ENCODE measurements at places on chromosomes 1 and 21.

DNA sequence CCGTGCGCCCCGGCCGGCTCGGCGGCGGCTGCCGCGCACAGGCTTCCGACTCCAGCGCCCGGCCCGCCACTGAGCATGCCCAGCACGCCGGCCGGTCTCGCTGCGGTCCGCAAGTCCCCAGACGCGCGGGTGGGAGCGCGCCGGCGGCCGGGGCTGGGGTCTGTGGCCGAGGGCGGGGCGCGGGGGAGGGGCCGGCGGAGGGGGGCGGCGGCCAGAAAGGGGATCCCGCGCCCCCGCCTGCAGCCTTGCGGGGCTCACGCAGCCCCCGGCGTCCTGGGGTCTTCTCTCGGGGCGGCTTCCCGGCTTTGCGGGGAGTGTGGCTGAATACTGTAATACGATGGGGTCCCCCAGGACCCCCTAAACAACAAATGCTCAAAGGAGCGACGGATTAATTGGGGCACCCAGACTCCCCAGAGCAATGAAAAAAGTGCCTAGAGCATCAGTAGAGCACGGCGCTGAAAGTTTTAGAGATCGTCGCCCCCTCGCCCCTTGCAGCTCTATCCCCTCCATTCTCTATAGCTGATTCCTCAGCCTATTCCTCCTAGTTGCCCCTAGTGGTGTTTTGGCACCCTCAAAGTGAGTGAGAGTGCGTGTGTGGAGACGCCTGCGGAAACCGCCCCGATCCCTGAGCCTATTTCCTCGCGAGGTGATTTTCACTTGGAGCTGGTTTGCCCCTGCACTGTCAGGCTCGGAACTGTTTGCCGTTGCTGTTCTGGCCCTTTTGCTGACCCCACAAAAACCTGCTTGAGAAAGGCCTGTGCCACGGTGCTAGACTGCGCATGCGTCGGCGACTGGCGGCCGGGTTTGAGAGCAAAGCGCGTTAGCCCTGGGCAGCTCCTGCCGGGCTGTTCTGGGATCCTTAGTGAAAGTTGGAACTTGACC lies at the start of gene VAV3:
Gene VAV3 (minus strand): TSS at position 71 of the 882 bp plus-strand sequence. CDS start 311 bp downstream, outside the sequence.
- DNase-seq, result peak; percentile 39

DNA sequence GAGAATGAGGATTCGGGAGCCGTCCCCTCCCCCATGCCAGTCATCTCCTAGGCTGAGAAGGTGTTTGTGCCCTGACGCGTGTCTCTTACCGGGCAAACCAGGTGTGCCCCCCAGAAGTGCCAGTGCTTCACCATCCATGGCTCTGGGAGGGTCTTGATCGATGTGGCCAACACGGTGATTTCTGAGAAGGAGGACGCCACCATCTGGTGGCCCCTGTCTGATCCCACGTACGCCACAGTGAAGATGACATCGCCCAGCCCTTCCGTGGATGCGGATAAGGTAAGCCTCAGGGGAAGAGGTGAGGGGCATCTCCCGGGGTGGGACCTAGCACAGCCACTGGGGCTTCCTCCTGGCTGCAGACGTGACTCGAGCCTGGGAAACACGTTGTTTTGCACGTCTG lies 959 bp downstream of the PADI6 start:
- no peak for DNase-seq

- DNase-seq, result no peak
Observed at GRCh38 chr1:239263801-239264200, 122.6 kb upstream of the CHRM3 start.

GRCh38 chr1:225949041-225949440 lies 8.0 kb upstream of the LEFTY2 start:
- DNase-seq, result no peak

GRCh38 chr21:42847726-42848125 lies 31.6 kb downstream of the WDR4 start:
- DNase-seq, result no peak

DNA sequence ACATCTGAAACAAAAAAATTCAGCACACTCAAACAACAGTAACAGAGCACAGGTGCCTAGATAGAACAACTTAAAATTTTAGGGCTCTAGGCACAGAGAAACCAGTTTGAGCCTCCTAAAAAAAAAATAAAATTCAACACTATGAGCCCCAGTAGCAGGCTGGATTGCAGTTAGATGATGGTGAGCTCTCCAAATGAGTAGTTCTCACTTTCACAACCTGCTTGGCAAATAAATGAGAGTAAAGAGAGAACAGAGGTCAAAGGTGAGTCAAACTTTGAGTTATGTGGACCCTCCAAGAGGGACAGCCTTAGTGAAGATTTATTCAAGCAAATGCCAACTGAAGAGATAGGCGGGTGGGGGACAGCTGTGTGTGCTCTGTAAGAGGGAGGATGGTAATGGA lies 3.6 kb downstream of the BEND5 start:
- DNase-seq, result no peak

GRCh38 chr1:2288311-2288710 lies 60.2 kb downstream of the SKI start:
- no peak for DNase-seq

GRCh38 chr1:21781815-21782348 lies 1.1 kb downstream of the USP48 start:
- no peak for DNase-seq

DNA sequence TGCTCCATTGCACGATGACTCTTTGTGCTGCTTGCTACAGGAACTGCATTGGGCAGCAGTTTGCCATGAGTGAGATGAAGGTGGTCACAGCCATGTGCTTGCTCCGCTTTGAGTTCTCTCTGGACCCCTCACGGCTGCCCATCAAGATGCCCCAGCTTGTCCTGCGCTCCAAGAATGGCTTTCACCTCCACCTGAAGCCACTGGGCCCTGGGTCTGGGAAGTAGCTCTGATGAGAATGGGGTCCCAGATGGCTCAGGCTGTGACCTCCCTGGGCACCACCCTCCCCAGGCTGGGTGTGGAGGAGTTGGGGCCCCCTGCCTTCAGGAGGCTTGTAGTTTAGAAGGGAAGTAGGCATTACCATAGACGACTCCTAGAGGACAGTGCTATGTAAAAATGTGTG lies 19.7 kb downstream of the CYP4B1 start:
- no peak for DNase-seq

- DNase-seq, result no peak
Observed at GRCh38 chr1:10693497-10694273, 102.8 kb downstream of the CASZ1 start.

DNA sequence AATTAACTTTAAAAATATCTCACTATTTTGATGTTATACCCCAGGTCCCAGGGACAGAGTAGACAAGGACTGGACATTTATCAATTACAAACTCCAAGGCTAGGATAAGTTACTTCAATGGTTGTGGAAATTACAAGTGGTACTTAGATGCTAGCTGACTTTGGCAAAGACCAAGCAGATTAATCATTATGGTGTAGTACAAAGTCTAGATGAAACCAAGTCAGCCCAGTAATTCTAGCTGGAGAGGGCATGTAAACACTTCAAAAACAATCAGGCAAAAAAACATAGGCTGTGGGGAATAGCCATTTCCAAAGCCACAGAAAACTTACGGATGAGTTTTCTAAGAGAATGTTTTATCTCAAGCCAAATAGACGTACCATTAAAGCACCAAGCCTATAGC lies 124.5 kb downstream of the TSEN15 start:
- no peak for DNase-seq

DNA sequence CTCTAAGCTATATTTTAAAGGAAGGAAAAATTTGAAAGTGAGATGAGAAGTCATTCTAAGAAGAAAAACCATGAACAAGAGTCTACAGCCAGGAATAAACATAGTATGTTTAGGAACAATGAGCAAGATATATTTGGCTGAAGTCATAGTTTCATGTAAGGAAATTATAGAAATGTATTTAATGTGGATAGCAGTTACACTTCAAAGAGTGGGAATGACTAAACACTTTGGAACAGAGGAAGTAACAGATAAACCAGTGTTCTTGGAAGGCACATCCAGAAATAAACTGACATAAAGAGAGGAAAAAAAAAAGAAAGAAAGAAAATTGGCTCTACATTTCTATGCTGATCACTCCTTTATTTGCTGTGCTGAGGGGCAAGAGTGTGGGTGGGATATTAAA lies 18.0 kb downstream of the C8A start:
- DNase-seq, result no peak

DNA sequence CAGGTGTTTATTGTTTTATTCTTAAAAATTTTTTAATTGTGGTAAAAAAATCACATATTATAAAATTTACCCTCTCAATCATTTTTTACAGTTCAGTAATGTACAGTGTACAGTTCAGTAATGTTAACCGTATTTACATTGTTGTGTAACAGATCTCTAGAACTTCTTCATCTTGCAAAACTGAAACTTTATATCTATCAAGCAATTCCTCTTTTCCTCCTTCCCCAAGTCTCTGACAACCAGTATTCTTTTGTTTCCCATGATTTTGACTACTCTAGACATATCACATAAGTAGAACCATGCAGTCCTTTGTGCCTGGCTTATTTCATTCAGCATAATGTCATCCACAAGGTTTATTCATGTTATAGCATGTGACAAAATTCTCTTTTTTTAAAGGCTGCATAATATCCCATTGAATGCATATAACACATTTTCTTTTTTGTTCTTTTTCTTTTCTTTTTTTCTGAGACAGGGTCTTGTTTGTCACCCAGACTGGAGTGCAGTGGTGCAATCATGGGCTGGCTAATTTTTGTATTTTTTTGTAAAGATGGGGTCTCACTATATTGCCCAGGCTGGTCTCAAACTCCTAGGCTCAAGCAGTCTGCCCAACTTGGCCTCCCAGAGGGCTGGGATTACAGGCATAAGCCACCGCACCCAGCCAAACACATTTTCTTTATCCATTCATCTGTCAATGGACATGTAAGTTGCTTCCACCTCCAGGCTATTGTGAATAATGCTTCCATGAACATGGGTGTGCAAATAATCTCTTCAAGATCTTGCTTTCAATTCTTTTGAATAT lies 17.2 kb upstream of the RCSD1 start:
- no peak for DNase-seq

GRCh38 chr1:59422921-59423575 lies 126.2 kb downstream of the FGGY start:
- no peak for DNase-seq

- no peak for DNase-seq
Observed at GRCh38 chr1:18879791-18880309, 20.4 kb upstream of the TAS1R2 start.

GRCh38 chr1:232305050-232305449 lies 324.9 kb downstream of the SIPA1L2 start:
- DNase-seq, result no peak

- DNase-seq, result no peak
Observed at GRCh38 chr1:185297982-185298381, 19.1 kb downstream of the IVNS1ABP start.

GRCh38 chr1:226217273-226217672 lies 6.2 kb upstream of the MIXL1 start:
- DNase-seq, result no peak

DNA sequence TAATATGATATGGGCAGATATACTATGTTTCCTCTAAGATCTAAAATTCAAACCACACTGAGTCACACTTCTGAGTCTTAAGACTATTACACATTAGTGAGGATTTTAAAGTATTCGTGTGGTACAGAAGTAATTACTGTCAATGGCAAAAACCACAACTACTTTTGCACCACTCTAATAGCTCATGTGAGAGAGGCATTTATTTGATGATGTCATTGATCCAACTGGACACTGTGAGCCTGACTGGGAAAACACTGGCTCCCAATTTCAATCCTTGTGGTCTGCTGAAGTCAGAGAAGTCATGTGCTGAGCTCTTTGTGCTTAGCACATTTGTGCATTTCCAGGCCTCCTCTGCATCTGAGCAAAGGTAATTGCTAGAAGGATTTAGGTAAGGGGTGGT lies 377.8 kb downstream of the USH2A start:
- DNase-seq, result no peak

- no peak for DNase-seq
Observed at GRCh38 chr1:215923129-215923824, 356.2 kb downstream of the KCTD3 start.

GRCh38 chr1:91450260-91450659 lies 45.6 kb upstream of the HFM1 start:
- DNase-seq, result no peak

GRCh38 chr1:38308780-38309179 lies 262.2 kb upstream of the POU3F1 start:
- no peak for DNase-seq

DNA sequence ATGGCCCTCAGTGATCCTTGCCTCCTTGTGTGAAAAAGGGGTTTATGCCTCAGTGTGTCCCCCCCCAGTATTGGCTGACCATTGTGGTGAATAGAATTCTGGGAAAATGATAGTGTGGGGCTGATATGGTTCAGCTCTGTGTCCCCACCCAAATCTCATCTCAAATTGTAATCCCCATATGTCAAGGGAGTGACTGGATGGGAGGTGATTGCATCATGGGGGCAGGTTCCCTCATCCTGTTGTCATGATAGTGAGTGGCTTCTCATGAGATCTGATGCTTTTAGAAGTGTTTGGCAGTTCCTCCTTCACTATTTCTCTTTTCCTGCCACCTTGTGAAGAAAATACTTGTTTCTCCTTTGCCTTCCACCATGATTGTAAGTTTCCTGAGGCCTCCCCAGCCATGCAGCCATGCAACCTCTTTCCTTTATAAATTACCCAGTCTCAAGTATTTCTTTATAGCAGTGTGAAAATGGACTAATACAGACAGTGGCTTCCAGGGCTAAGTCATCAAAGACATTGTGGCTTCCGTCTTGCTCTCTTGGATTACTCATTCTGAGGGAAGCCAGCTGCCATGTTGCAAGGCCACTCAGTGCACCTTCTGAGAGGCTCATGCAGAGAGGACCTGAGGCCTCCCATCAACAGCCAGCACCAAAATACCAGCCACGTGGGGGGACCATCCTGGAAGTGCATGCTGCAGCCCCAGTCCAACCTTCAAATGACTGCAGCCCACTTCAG lies 40.6 kb upstream of the SOD1 start:
- no peak for DNase-seq

DNA sequence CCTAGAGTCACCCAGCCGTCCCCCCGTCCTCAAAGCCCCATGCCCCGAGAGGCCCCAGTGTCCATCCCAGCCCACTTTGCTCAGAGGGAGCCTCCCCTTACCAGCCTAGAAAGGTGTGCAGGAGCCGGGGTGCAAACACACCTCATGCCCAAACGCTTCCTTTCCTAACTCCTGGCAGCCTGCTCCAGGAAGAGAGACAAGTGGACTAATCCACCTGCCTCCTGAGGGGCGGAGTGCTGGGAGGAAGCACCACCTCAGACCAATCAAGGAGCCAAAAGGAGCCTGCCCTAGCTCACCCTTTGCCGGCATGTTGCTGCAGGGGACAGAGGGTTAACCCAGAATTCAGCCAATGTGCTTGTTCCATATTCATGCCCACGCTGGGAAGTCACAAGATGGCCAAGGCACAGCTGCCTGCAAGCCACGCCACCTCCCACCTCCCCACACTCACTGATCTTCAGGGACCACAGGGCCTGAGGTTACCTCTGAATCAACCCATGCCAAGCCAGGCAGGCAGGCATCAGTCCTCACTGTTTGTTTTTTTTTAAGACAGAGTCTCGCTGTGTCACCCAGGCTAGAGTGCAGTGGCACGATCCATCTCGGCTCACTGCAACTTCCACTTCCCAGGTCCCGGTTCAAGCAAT lies 27.8 kb downstream of the PLEKHA6 start:
- DNase-seq, result no peak

- DNase-seq, result no peak
Observed at GRCh38 chr1:43354936-43355335, 3.8 kb upstream of the CDC20 start.

Measured in stimulated activated CD4-positive, alpha-beta T cell treated with anti-CD3 and anti-CD28 coated beads, Interleukin-1b, Interleukin-23, amount 100 ng/mL, for 1 hour (primary cell).